ENCODE measurements at places on chromosomes 1 and 21. TPM values are rescaled to one million over a fixed set of nuclear protein-coding genes. Genes with fewer than 3 reads are reported as not detected.
A peak's percentile ranks its signal among the peaks of the same experiment; 100 is the strongest.

- H3K36me3 ChIP-seq = no peaks in the 10 kb centered on the region
- no peak for DNase-seq
- no peak overlapping the region for H3K4me3 ChIP-seq
- H3K27ac ChIP-seq = no peak overlapping the region
- H3K27me3 ChIP-seq = no peaks in the 10 kb centered on the region
Observed at GRCh38 chr1:187959062-187959461, 1130.3 kb downstream of the PLA2G4A start.

- DNase-seq = no peak
- H3K4me1 ChIP-seq = no peaks in the 10 kb centered on the region
- H3K36me3 ChIP-seq = no peaks in the 10 kb centered on the region
Observed at GRCh38 chr1:143672983-143673382, 298.8 kb downstream of the FAM72C start.

- no peak overlapping the region for H3K27ac ChIP-seq
- H3K4me1 ChIP-seq = no peaks in the 10 kb centered on the region
- no peak overlapping the region for H3K4me3 ChIP-seq
- H3K27me3 ChIP-seq = no peaks in the 10 kb centered on the region
Observed at GRCh38 chr1:225321784-225322183, 106.1 kb downstream of the LBR start.

DNA sequence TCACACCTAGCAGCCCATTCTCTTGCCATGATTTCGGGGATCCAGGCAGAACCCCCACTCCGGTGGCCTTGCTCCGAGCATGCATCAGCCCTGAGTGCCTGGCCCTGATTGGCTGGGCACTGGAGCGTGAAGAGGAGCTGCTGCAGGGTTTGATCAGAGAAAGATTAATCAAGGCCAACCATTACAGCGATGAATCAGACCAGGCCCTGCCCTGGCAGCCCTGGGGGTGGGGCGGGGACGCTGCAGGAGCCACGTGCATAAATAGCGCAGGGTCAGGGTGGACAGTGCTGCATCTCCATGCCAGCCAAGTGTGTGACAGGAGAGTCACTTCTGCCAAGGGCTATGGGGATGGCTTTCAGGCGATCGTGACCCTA lies 3.4 kb upstream of the FAM131C start:
- no peak overlapping the region for H3K4me3 ChIP-seq
- DNase-seq = peak; percentile 33
- no peaks in the 10 kb centered on the region for H3K36me3 ChIP-seq
- H3K27ac ChIP-seq = no peak overlapping the region

DNA sequence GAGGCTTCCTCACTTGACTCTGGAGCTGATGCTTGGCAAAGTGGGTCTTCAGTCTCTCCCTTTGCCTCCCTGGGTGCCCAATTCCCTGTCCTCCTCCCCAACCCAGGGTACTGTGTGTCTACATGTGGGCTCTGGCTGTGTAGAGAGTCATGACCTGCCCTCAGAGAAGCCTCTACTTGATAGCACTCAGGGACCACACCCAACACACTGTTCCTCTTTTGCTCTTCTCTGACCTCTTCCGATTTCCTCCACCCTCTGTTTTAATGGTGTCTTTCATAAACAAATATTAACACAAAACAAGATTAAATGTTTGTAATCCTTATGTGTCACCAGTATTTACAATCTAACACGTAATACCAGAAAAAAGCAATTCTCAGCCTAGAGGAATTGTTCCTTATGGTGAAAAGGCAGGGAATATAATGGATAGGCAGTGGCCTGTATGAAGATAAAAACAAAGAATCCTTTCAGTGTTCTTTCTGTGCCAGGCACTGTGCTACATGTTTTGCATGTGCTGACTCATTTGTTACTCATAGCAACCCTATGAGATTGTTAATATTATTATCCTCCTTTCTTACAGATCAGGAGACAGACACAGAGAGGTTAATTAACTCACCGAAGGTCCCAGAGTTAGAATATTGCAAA lies 58.2 kb downstream of the HSD3B1 start:
- H3K4me3 ChIP-seq = no peak overlapping the region
- H3K27ac ChIP-seq = no peak overlapping the region
- peaks cover 13% of the 10 kb centered on the region for H3K27me3 ChIP-seq
- no peaks in the 10 kb centered on the region for H3K4me1 ChIP-seq
- H3K36me3 ChIP-seq = no peaks in the 10 kb centered on the region

- no peak for DNase-seq
- no peaks in the 10 kb centered on the region for H3K36me3 ChIP-seq
- H3K27ac ChIP-seq = no peak overlapping the region
- peaks cover 5% of the 10 kb centered on the region for H3K27me3 ChIP-seq
Observed at GRCh38 chr1:62397301-62397700, 39.5 kb upstream of the USP1 start.

- no peak for DNase-seq
- H3K4me3 ChIP-seq = no peak overlapping the region
Observed at GRCh38 chr1:222940095-222940494, 125.3 kb downstream of the DISP1 start.

- DNase-seq = no peak
- H3K27me3 ChIP-seq = no peaks in the 10 kb centered on the region
- H3K4me3 ChIP-seq = no peak overlapping the region
- no peak overlapping the region for H3K27ac ChIP-seq
Observed at GRCh38 chr1:75583282-75583681, 27.6 kb downstream of the SLC44A5 start.

DNA sequence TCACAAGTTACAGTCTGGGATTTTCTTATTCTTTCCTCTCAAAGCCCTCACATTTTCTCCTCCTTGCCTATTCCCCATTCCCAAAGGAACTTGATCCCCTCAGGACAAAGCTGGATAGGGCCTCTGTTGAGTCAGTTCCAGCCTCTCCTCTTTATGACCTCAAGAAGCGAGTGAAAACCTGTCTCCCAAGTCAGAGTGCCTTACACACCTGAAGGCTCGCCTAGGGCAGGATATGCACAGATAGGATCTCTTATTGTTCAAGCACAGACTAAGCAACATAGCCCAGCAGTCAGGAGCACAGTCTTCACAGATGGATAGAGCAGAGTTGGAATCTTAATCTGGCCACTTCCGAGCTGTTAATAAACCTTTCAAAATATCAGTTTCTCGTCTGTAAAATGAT lies 60.8 kb upstream of the PRRC2C start:
- DNase-seq = no peak
- no peak overlapping the region for H3K27ac ChIP-seq
- H3K4me1 ChIP-seq = peaks cover 3% of the 10 kb centered on the region
- H3K4me3 ChIP-seq = no peak overlapping the region
- no peaks in the 10 kb centered on the region for H3K36me3 ChIP-seq

GRCh38 chr1:91725989-91726721 lies 159.8 kb downstream of the TGFBR3 start:
- peak overlapping the region; percentile 94 for H3K27ac ChIP-seq
- no peaks in the 10 kb centered on the region for H3K27me3 ChIP-seq
- H3K4me3 ChIP-seq = no peak overlapping the region
- peak; percentile 97 for DNase-seq
- peaks cover 10% of the 10 kb centered on the region for H3K4me1 ChIP-seq

GRCh38 chr1:2216767-2217058 lies 11.4 kb upstream of the SKI start:
- no peak for DNase-seq
- H3K27ac ChIP-seq = no peak overlapping the region
- no peaks in the 10 kb centered on the region for H3K27me3 ChIP-seq
- H3K4me1 ChIP-seq = peaks cover 27% of the 10 kb centered on the region
- H3K36me3 ChIP-seq = no peaks in the 10 kb centered on the region
- H3K4me3 ChIP-seq = no peak overlapping the region

- no peaks in the 10 kb centered on the region for H3K27me3 ChIP-seq
- no peak overlapping the region for H3K4me3 ChIP-seq
- no peak for DNase-seq
- H3K27ac ChIP-seq = no peak overlapping the region
- H3K4me1 ChIP-seq = no peaks in the 10 kb centered on the region
Observed at GRCh38 chr1:24472527-24473251, 29.9 kb upstream of the RCAN3 start.

- H3K36me3 ChIP-seq = no peaks in the 10 kb centered on the region
- peak; percentile 66 for DNase-seq
- H3K27me3 ChIP-seq = no peaks in the 10 kb centered on the region
- 0 out of 2 replicates have a peak, but pooled peaks cover 3% of the 10 kb centered on the region for H3K4me1 ChIP-seq
Observed at GRCh38 chr1:215704089-215704860, 137.2 kb downstream of the KCTD3 start.

- H3K36me3 ChIP-seq = peaks cover 5% of the 10 kb centered on the region
- DNase-seq = no peak
- H3K4me1 ChIP-seq = peaks cover 6% of the 10 kb centered on the region
- no peak overlapping the region for H3K27ac ChIP-seq
Observed at GRCh38 chr1:52769346-52770033, 43.2 kb downstream of the ZYG11B start.

DNA sequence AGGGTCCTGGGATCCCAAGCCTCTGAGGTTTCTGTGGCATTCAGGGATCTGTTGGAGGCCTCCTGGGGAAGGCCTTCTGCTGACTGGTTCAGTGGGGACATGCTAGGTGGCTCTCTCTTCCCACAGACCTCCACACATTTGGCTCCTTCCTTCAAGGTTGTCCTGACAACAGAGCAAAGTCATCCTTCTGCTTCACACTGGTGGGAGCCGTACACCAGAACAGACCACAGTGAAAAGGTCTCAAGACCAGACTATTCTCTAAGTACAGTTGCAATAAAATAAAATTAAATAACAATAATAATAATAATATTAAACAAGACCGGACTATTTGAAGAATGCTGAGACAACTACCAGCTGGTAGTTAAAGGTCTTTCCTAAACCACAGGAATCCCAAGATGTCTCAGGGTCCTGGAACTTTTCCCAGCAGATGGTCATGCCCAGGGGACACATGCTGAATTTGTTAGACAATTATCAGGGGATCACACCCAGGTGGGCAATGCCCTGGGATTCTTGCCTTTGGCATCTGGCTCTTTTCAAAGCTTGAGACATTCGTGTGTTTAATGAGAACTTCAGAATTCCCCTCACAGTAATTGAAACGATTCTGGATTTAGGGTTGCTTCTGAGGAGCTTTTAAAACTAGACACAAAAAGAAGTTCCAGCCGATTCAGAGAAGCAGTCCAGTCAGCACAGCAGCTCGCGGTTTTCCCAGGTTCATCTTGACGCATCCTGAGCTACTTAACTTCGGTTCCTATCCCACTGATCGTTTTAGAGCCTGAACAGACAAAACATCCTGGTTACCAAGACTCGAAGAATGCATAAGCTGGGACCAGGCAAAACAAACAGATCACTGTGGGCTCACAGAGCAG lies 22.9 kb downstream of the HTR1D start:
- peaks cover 18% of the 10 kb centered on the region for H3K4me1 ChIP-seq
- H3K4me3 ChIP-seq = no peak overlapping the region
- H3K27me3 ChIP-seq = no peaks in the 10 kb centered on the region
- peak; percentile 95 for DNase-seq

DNA sequence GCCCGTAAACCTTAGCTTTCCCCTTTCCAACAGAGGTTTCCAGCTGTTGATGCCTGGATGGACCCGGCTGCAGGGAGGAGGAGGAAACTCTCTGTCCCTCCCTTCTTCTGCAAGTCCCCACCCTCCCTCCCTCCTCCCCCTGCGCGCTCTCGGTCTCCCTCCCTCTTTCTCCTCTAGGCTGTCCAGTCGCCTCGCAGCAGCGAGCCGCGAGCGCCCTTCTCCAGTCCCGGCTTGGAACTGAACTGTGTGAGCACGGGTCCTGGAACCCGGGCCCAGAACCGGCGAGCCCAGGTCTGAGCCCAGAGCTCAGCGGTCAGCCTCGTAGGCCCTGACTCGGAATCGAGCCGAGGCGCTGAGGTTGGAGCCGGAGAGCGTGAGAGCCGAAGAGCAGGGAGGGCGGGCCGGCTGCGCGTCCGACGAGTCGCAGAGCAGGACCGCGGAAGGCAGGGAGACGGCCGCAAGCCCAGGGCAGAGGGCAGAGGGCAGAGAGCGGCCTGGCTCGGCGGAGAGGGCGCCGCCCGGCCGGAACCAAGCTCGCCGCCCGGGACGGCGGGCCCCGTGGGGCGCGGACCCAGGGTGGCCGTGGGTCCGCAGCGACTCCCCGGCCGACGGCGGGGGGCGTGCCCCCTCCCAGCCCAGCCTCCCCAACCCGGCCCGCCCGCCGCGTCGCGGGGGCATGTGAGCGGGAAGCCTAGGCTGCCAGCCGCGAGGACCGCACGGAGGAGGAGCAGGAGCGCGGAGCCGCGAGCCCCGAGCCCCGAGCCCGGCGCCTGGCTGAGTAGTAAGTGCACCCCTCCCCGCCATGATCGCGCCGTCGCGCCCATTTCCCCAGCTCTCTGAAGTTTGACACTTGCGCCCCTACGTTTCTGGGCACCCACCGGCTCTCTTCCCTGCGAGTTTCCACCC lies at the start of gene SOX13:
Gene SOX13, plus strand, starts transcription at position 185 of the 906 bp plus-strand sequence. CDS start 39,801 bp downstream, outside the sequence.
- no peaks in the 10 kb centered on the region for H3K36me3 ChIP-seq
- DNase-seq = peak; percentile 85
- H3K4me3 ChIP-seq = peak within 1 kb of the TSS; percentile 97
- peaks cover 1% of the 10 kb centered on the region for H3K27me3 ChIP-seq
- H3K27ac ChIP-seq = peak within 1 kb of the TSS; percentile 58

DNA sequence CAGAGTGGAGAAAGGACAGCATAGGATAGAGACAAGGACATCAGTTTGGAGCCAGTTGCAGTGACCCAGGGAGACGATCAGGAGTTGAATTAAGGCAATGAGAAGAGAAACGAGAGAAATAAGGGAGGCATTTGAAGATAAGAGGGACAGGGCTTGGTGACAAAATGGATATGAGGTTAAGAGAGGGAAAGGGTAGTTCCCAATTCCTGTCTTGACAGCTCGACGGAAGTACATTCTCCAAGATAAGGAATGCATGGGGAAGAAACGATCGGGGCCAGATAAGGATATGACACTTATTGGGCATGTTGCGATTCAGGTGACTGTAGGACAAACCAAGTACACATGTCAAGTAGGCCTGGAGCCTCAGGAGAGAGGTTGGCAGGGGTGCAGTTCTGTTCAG lies 18.7 kb upstream of the KCNN3 start:
- H3K27ac ChIP-seq = no peak overlapping the region
- H3K4me1 ChIP-seq = no peaks in the 10 kb centered on the region
- peaks cover 57% of the 10 kb centered on the region for H3K27me3 ChIP-seq

DNA sequence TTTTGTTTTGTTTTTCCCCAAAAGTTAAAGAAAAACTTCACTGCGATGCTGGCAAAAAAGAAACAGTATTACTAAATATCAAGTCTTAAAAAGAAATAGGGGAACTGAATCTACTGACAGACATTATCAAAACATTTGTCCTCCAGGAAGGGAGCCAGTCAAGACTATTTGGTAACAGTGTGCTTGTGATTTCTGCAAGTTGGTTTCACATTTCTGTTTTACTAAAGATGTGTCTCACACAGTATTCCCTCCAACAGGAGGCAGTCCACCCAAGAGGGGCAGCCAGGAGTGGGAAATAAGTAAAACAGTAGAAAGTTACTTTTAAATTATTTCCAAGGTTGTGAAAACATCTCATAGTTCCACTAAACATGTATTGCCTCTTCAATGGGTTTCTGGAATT lies 74.4 kb upstream of the SDC3 start:
- H3K4me1 ChIP-seq = peaks cover 8% of the 10 kb centered on the region
- H3K27me3 ChIP-seq = no peaks in the 10 kb centered on the region
- peaks cover 20% of the 10 kb centered on the region for H3K36me3 ChIP-seq
- no peak overlapping the region for H3K4me3 ChIP-seq
- no peak overlapping the region for H3K27ac ChIP-seq
- DNase-seq = peak; percentile 52

The REN gene
- polyA plus RNA-seq = 1.2 TPM

The FASLG gene
- polyA plus RNA-seq = 0.14 TPM

The TLCD4 gene
- polyA plus RNA-seq = 0.16 TPM

The SIPA1L2 gene
- polyA plus RNA-seq = 7.1 TPM

The PIK3R3 gene
- polyA plus RNA-seq = 5.3 TPM

The TNFRSF8 gene
- polyA plus RNA-seq = 0.31 TPM

The TMOD4 gene
- polyA plus RNA-seq = 0.27 TPM

The ZNF593OS gene
- polyA plus RNA-seq = not detected

The ADGRB2 gene
- polyA plus RNA-seq = 11.9 TPM

The KAZN gene
- polyA plus RNA-seq = 10.7 TPM

The MPL gene
- 0.12 TPM for polyA plus RNA-seq

The SAMSN1 gene
- polyA plus RNA-seq = not detected

All from IMR-90 (cell line).